ENCODE measurements at places on chromosomes 5 and 9. TPM values are rescaled to one million over a fixed set of nuclear protein-coding genes. Genes with fewer than 3 reads are reported as not detected.

- H3K27me3 ChIP-seq = no peaks in the 10 kb centered on the region
- no peak overlapping the region for H3K27ac ChIP-seq
- no peak for DNase-seq
- H3K4me3 ChIP-seq = no peak overlapping the region
Measured at GRCh38 chr9:130104491-130105193, 50.9 kb downstream of the GPR107 start.

- no peaks in the 10 kb centered on the region for H3K27me3 ChIP-seq
- H3K27ac ChIP-seq = no peak overlapping the region
- H3K36me3 ChIP-seq = no peaks in the 10 kb centered on the region
- no peak overlapping the region for H3K4me3 ChIP-seq
- no peaks in the 10 kb centered on the region for H3K4me1 ChIP-seq
Measured at GRCh38 chr5:44881266-44881665, 72.5 kb downstream of the MRPS30 start.

- no peaks in the 10 kb centered on the region for H3K36me3 ChIP-seq
- no peaks in the 10 kb centered on the region for H3K27me3 ChIP-seq
- no peak overlapping the region for H3K27ac ChIP-seq
- no peak overlapping the region for H3K4me3 ChIP-seq
Measured at GRCh38 chr5:145587710-145588109, 247.4 kb downstream of the PRELID2 start.

GRCh38 chr5:14193496-14193895 lies 50.4 kb downstream of the TRIO start:
- no peaks in the 10 kb centered on the region for H3K4me1 ChIP-seq
- no peak overlapping the region for H3K4me3 ChIP-seq
- H3K27me3 ChIP-seq = no peaks in the 10 kb centered on the region
- H3K27ac ChIP-seq = no peak overlapping the region
- DNase-seq = no peak

GRCh38 chr5:122937914-122938313 lies 92.5 kb downstream of the SNX24 start:
- no peaks in the 10 kb centered on the region for H3K36me3 ChIP-seq
- no peak for DNase-seq
- H3K27ac ChIP-seq = no peak overlapping the region
- H3K4me3 ChIP-seq = no peak overlapping the region
- H3K27me3 ChIP-seq = no peaks in the 10 kb centered on the region

DNA sequence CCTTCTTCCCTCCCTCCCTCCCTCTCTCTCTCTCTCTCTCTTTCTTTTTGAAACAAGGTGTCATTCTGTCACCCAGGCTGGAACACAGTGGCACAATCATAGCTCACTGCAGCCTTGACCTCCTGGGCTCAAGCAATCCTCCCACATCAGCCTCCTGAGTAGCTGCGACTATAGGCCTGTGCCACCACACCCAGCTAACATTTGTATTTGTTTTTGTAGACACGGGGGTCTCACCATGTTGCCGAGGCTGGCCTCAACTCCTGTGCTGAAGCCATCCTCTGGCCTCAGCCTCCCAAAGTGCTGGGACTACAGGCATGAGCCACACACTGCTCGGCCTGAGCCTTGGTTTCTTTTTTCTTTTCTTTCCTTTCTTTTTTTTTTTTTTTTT lies 45.8 kb downstream of the PLPP7 start:
- DNase-seq = no peak
- H3K27ac ChIP-seq = no peak overlapping the region
- no peak overlapping the region for H3K4me3 ChIP-seq
- H3K36me3 ChIP-seq = no peaks in the 10 kb centered on the region
- H3K4me1 ChIP-seq = peaks cover 4% of the 10 kb centered on the region

DNA sequence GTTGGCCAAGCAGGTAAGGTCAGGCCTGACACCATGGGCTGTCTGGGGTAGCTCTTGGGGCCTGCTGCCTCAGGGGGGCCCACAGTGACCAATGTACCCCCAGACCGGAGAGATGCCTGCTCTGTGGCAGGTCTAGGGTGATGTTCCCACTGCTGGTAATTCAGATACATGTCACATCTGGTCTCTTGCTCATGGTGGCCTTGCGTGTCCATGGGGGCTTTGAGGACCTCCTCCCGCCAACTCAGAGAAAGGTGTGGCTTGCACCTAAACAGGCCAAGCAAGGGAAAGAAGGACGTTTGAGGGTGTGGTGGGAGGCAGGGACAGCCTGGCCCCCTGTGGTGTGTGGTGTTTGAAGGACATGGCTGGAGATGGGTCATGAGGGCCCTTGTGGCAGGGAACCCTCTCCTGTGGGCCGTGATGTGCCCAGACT lies 75.2 kb downstream of the PHF2 start:
- DNase-seq = no peak
- H3K27me3 ChIP-seq = no peaks in the 10 kb centered on the region
- peaks cover 46% of the 10 kb centered on the region for H3K36me3 ChIP-seq
- no peak overlapping the region for H3K27ac ChIP-seq
- no peaks in the 10 kb centered on the region for H3K4me1 ChIP-seq

- H3K4me3 ChIP-seq = no peak overlapping the region
- no peaks in the 10 kb centered on the region for H3K27me3 ChIP-seq
- no peaks in the 10 kb centered on the region for H3K4me1 ChIP-seq
- no peak overlapping the region for H3K27ac ChIP-seq
Measured at GRCh38 chr5:9622971-9623421, 7.2 kb downstream of the TAS2R1 start.

DNA sequence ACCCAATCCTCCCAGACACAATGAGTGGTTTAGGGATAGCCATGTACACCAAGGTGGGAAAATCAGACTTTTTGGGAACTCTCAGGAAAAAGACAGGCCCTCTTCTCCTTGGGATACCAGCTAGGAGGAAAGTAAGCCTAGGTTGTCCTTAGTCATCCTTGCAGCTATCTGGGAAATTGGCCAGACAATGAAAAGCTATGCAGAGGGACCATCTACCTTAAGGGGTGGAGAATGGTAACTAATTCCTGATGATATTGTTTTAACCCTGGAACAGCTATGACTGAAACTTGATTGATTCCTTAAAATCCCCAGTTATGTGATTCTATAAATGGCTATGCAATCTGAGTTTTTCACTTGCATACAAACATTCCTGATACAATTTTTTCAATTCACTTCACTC lies 88.9 kb upstream of the BNC2 start:
- no peaks in the 10 kb centered on the region for H3K36me3 ChIP-seq
- no peaks in the 10 kb centered on the region for H3K27me3 ChIP-seq
- no peak for DNase-seq
- no peaks in the 10 kb centered on the region for H3K4me1 ChIP-seq
- no peak overlapping the region for H3K27ac ChIP-seq

DNA sequence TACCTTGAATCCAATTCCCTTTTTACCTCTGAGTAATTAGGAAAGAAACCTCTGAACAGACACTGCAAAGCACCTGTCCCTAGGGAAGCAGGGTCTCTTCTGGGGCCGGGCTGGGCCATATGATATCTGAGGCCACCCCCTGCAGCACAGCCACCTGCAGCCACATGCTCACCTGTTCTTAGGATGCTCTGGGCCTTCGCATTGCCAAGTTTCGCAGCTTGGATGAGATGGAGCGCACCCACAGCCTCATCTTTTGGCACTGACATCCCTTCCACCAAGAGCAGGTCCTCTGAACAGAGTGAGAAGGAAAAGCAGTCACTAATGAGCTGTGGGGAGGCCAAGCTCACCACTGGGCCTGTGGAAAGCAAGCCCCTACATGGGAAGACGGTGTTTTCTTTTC lies 27.3 kb downstream of the CLTA start:
- H3K27me3 ChIP-seq = no peaks in the 10 kb centered on the region
- peak overlapping the region; percentile 15 for H3K27ac ChIP-seq
- peaks cover 32% of the 10 kb centered on the region for H3K4me1 ChIP-seq
- no peak for DNase-seq
- H3K4me3 ChIP-seq = no peak overlapping the region

Gene RANBP6
- total RNA-seq = 36.7 TPM

Gene PALM2AKAP2
- total RNA-seq = not detected

Gene SPINK1
- total RNA-seq = not detected
